ENCODE measurements at places on chromosomes 11 and 22.

DNA sequence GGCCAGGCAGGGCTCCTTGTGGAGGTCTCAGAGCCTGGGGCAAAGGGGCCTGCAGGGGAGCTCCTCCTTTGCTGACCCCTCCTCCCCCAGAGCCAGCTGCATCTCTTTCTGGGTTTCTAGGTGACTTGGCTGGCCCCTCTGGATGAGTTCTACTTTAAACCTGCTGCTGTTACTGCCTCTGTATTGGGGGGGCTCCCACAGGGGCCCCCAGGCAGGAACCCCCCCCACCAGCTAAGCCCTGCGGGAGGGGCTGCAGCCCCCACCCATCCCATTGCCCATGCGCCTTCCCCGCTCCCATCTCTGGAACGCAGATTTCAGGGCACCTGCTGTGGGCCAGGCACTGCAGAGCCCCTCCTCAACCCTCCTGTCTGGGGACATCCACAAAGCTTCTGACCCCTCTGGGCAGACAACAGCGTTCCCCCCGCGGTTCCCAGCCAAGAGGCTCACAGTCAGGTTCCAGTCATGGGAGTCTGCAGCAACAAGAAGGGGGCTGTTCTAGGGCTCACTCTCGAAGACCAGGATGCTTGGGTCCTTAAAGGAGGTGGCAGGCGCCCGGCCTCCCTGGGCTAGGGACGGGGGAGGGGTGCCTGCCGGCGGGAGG is 815 bp upstream of the PLCB3 start:
- DNase-seq, result no peak

GRCh38 chr22:29596408-29596807 is 7.0 kb upstream of the NF2 start:
- no peak for DNase-seq

DNA sequence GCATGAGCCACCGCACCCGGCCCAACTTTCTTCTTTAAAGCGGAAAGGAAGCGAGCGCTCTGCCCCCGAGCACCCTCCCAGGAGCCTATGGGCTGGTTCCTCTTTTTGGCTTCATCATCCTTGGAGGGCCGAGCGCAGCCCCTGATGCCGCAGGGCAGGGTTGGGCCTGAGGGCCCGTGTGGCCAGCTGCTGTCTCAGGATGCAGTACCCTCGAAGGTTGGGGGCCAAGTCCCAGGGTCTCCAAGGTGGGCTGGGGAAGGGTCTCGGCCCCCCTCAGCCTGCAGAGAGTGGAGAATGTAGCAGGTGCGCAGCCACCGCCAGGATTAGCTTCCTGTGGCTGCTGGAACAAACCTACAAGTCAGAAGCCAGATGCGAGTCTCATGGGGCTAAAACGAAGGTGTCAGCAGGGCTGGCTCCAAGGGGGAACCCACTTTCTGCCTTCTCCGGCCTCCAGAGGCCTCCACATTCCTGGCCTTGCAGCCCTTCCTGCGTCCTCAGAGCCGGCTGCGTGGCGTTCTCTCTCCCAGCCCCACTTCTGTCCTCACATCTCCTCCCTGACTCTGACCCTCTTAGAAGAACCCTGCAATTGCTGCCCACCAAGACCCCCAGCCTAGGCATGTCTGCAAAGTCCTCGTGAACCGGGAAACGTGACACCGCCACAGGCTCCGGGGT is 2.9 kb downstream of the PANX2 start:
- no peak for DNase-seq

DNA sequence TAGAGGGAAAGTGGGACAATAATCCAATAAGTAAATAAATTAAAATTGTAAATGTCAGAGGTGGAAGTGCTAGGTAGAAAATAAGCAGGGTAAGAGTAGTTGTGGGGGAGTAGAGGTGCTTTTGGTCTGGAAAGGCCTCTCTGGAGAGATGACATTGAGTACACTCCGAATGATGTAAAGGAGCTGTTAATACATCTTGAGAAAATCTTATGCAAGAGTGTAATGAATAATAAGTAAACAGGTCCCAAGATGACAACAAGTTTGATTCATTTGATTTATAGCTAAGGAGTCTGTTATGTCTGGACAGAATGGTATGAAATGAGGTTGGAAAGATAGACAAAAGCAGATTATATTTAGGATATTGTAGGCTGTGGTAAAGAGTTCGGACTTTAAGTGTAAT is 87.5 kb downstream of the TMEM135 start:
- DNase-seq, result no peak

DNA sequence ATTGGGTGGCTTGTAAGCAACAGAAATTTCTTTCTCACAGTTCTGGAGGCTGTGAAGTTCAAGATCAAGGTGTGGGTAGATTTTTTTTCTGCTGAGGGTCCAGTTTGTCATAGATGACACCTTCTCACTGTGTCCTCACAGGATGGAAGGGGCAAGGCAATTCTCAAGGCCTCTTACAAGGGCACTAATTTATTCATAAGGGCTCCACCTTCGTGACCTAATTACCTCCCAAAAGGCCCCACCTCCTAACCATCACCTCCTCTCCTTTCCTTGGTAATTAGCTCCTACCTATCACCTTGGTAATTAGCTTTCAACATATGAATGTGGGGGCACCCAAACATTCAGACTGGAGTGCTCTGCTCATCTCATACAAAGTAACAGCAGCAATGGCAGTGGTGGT is 92.3 kb upstream of the CD44 start:
- no peak for DNase-seq

GRCh38 chr11:35892166-35892565 is 51.7 kb upstream of the LDLRAD3 start:
- no peak for DNase-seq

GRCh38 chr11:125931668-125932067 is 14.2 kb upstream of the VSIG10L2 start:
- DNase-seq, result no peak

GRCh38 chr11:19917069-19917468 is 204.4 kb downstream of the NAV2 start:
- no peak for DNase-seq

All from stimulated activated CD4-positive, alpha-beta T cell treated with anti-CD3 and anti-CD28 coated beads, TNF-alpha, amount 100 ng/mL, for 1 hour (primary cell).